NCI-H1105 (cell line): ENCODE measurements at places on chromosomes 3 and 15.

GRCh38 chr3:185961675-185962232 is 23.9 kb upstream of the TRA2B start:
- no peak for DNase-seq

GRCh38 chr3:72473156-72473555 is 375.1 kb downstream of the SHQ1 start:
- no peak for DNase-seq

GRCh38 chr3:71142441-71143161 is 440.9 kb downstream of the FOXP1 start:
- DNase-seq: no peak

DNA sequence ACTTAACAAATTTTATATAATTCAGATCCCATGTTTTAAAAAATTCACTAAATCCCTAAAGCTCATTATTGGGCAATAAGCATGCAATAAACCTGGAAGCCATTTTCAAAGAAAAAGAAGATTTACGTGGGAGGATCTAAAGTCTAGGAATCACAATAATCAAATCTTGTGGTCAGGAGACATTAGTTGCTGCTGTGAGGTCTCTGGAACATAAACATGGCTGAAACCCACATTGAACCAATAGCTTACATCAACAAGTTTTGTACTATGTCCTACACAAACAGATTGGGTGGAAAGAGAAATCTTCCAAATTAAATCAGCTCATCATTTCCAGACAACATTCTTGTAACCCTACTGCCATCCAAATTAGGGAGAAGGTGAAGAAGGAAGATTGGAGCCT is 121.9 kb upstream of the EPHA3 start:
- no peak for DNase-seq
